ENCODE measurements at places on chromosomes 6 and 20. TPM values are rescaled to one million over a fixed set of nuclear protein-coding genes. Genes with fewer than 3 reads are reported as not detected.
A peak's percentile ranks its signal among the peaks of the same experiment; 100 is the strongest.

- H3K36me3 ChIP-seq = no peaks in the 10 kb centered on the region
- no peaks in the 10 kb centered on the region for H3K27me3 ChIP-seq
- H3K27ac ChIP-seq = no peak overlapping the region
- DNase-seq = no peak
Measured at GRCh38 chr20:38278763-38279162, 18.2 kb upstream of the KIAA1755 start.

- peak overlapping the region; percentile 24 for H3K27ac ChIP-seq
- H3K4me3 ChIP-seq = no peak overlapping the region
- H3K4me1 ChIP-seq = peaks cover 21% of the 10 kb centered on the region
- no peaks in the 10 kb centered on the region for H3K27me3 ChIP-seq
- peak; percentile 89 for DNase-seq
Measured at GRCh38 chr6:82331031-82331773, 32.4 kb upstream of the TPBG start.

DNA sequence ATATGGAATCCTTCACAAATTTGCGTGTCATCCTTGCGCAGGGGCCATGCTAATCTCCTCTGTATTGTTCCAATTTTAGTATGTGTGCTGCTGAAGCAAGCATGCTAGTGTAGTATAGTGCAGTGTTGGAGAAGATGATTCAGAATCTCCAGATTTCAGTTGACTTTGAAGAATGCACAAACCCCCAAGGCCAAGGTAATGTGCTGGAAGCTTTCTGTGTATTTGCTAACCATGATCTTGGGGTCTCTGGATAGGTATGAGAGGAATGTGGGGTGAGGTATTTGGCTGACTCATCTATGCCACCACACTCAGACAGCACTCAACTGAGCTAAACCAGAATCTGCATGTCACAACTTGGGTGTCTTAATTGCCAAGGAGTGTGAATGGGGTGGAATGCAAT lies 42.6 kb upstream of the DEK start:
- peak; percentile 72 for DNase-seq
- peaks cover 7% of the 10 kb centered on the region for H3K4me1 ChIP-seq
- H3K4me3 ChIP-seq = no peak overlapping the region
- no peak overlapping the region for H3K27ac ChIP-seq
- H3K27me3 ChIP-seq = no peaks in the 10 kb centered on the region

DNA sequence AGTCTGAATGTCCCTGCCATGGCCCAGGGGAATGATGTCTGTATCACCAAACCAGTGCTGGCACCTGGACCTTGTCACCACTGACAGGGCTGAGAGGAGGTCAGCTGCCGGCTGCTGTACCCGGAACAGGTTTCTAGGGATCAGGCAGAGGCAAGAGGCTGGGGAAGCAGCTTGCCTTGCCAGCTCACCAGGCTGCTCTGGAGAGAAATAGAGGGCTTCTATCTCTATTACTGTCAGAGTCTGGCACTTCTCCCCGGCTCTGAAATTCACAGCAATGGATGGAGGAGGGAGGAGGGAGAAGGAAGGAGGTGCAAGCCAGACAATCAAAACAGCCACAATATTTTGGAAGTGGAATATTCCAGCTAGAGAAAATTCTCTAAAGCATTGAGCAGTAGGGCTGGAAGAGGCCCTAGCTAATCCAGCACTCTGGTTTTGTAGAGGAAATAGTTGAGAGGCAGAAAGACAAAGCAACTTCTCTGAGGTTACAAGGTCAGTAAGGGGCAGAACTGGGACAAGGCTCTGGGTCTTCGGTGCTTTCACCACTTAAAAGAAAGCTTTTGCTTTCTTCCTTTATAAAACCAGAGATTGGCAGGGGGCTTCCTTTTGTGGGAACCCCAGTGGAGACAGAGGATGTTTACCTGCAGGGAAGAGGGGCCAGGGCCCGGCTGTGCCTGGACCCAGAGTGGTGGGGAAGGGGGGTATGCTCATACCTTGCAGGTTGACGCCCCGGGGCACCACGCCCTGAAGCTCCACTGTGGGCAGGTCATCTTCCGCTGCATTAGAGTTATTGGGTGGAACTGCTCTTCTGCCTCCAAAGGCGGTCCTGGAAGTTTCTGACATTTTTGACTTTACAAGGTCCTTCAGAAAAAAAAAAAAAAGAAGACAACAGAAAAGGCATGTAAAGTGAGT lies 2.4 kb downstream of the F13A1 start:
- no peak overlapping the region for H3K4me3 ChIP-seq
- H3K27ac ChIP-seq = no peak overlapping the region
- H3K36me3 ChIP-seq = no peaks in the 10 kb centered on the region
- H3K4me1 ChIP-seq = no peaks in the 10 kb centered on the region

DNA sequence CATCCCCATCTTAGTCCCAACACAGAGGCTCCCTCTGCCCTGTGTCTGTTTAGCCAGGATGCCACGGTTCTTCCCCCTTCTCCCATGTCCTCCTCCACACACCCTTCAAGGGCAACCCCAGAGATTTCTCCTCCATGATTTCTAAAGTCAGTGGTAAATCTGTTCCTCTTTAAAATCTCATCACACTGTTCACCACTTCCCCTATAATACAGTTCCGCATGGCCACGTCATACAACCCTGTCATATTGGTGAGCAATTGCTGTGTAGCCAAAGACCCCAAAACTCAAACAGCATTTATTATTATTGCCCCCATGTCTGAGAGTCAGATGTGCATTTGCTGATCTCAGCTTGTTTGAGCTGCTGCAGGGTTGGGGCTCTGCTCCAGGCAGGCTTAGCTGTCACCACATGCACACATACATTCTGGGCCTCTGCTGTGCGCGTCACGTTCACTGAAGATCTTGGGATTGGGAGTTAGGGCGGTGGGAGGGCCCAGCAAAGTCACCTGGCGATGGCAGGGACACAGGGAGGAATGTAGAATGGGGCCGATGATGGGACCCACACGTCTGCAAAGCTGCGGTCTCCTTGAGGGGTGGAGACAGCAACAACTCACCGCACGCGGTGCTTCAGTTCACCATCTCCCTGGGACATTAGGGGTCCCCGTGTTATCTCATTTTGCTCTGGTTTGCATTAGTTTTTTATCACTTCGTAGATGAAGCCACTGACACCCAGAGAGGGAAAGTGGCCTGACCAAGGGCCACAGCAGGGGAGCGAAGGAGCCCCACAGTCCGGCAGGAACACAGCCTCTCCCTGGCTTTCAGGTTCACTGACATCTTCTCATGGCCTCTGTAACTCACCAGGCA lies 36.9 kb upstream of the CD93 start:
- no peaks in the 10 kb centered on the region for H3K36me3 ChIP-seq
- no peak overlapping the region for H3K27ac ChIP-seq
- no peak for DNase-seq
- H3K27me3 ChIP-seq = no peaks in the 10 kb centered on the region
- peaks cover 19% of the 10 kb centered on the region for H3K4me1 ChIP-seq
- no peak overlapping the region for H3K4me3 ChIP-seq

DNA sequence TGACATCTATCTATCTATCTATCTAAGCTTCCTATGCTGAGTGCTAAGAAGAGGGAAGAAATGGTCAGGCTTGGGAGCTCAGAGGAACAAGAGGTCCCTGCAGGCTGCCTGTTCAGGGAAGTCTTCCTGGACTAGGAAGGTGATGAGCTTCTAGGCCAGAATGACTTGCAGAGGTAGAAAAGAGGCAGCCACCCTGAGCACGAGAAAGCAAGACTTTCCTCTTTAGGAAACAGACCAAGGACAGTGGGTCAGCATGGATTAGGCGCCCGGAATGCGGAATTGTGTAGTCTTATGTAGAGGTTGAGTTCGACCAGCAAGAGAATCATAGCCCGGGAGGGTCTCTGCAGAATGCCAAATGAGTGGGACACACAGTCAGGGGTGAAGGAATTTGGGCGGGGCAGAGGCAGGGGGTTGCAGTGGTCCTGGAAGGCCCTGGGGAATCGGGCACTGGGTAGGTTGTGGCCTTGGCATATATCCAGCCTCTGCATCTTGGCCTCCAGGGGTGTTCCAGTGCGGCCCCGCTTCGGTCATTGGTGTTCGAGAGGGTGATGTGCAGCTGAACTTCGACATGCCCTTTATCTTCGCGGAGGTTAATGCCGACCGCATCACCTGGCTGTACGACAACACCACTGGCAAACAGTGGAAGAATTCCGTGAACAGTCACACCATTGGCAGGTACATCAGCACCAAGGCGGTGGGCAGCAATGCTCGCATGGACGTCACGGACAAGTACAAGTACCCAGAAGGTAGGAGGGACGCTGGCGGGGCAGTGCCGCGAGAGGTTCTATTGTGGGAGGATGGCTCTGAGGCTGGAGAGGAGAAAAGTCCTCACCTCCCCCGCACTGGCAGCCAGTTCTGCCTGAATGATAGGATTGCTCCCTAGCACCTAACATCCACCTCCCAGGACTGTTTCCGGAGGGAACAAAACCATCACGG lies 32.1 kb downstream of the TGM3 start:
- H3K4me3 ChIP-seq = no peak overlapping the region
- H3K36me3 ChIP-seq = no peaks in the 10 kb centered on the region
- no peaks in the 10 kb centered on the region for H3K27me3 ChIP-seq
- H3K4me1 ChIP-seq = peaks cover 13% of the 10 kb centered on the region
- DNase-seq = no peak

- no peak overlapping the region for H3K4me3 ChIP-seq
- H3K4me1 ChIP-seq = no peaks in the 10 kb centered on the region
- H3K27me3 ChIP-seq = peaks cover 89% of the 10 kb centered on the region
- no peak overlapping the region for H3K27ac ChIP-seq
Measured at GRCh38 chr20:49468412-49468811, 14.1 kb downstream of the KCNB1 start.

DNA sequence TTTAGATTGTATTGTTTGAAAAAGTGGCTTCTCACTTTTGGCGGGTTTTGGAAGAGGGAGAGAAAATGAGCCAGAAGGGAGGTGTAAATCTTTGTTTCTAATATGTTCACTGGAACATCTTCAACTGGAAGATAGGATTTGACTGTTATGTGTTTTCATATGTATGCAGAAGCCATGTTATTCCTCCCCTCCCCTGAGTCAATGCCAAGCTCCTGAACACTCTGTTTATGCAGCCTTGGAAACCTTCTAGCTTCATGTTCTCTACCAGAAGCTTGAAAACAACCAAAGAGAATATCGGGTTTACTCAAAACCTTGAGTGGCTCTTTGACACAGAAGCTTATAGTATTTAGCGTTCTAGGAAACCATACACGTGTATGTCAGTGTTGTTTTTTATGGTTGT lies 279.1 kb downstream of the PRL start:
- H3K4me3 ChIP-seq = no peak overlapping the region
- no peaks in the 10 kb centered on the region for H3K36me3 ChIP-seq
- H3K4me1 ChIP-seq = no peaks in the 10 kb centered on the region
- DNase-seq = no peak

DNA sequence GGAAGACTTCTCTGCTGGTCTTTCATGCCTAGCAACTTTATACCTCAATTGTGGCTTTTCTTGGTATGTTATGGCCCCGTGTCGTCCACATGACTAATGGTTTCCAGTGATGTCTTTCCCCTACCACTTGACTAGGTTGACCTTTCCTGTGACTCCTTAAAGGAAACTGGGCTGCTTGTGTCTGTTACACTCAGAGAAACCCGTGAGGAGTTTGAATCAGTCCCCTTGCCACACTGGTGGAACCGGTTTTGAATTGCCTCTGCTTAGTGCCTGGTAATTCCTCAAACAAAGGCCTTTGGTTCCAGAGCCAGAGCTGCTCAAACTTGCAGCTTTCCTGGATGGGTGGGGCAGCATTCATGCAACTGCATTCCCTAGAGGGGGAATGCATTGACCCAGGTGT lies 21.9 kb downstream of the ECT2L start:
- H3K4me1 ChIP-seq = peaks cover 51% of the 10 kb centered on the region
- peak overlapping the region; percentile 15 for H3K4me3 ChIP-seq
- no peaks in the 10 kb centered on the region for H3K36me3 ChIP-seq
- H3K27ac ChIP-seq = peak overlapping the region; percentile 93
- no peaks in the 10 kb centered on the region for H3K27me3 ChIP-seq
- DNase-seq = peak; percentile 87

- no peaks in the 10 kb centered on the region for H3K27me3 ChIP-seq
- H3K27ac ChIP-seq = no peak overlapping the region
- H3K4me1 ChIP-seq = peaks cover 41% of the 10 kb centered on the region
- DNase-seq = no peak
- no peaks in the 10 kb centered on the region for H3K36me3 ChIP-seq
Measured at GRCh38 chr20:62705627-62706026, 3.0 kb upstream of the NTSR1 start.

DNA sequence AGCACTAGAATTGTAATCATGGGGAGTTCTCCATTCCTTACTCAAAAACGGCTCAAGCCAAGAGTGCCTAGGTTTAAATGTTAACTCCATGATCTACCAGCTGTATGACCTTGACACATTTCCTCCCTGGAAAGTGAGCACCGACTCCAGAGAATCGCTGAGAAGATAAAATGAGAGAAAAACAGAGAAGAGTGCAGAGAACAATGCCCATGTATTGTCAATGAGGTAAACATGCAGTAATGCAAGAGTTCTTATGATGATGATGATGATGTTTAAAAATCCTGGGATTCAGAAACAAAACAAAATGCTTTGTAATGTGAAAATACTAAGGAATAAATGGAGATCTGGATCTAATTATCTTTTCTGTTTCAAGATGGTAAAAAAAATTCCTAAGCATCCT lies 64.8 kb upstream of the BEND6 start:
- no peak overlapping the region for H3K4me3 ChIP-seq
- H3K4me1 ChIP-seq = peaks cover 24% of the 10 kb centered on the region
- H3K27ac ChIP-seq = peak overlapping the region; percentile 92
- no peak for DNase-seq
- H3K27me3 ChIP-seq = no peaks in the 10 kb centered on the region
- H3K36me3 ChIP-seq = no peaks in the 10 kb centered on the region

DNA sequence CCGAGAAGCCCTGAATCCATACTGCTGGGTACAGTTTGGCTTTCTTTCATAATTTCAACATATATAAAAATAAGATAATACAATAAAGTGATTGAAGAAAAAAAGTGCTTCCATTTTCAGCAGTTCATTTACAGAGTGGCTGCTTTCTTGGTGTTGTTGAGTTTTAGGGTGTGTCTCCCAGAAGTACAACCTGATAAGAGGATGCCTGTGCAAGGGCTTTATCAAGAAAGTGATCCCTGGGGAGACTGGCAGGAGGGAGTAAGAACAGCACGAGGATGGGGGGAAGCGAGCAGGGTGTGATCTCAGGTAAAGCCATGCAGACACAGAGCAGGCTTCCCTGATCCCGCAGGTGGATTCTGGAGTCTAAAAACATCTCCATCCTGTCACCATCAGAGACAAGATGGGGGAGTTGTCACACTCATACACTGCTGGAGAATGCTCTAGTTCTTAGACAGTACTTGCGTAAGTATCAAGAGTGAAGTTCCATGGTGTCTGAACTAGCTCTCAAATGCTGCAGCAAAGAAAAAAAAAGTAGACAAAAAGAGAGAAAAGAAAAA lies 395.9 kb downstream of the CDH26 start:
- no peaks in the 10 kb centered on the region for H3K36me3 ChIP-seq
- H3K4me1 ChIP-seq = no peaks in the 10 kb centered on the region
- H3K27me3 ChIP-seq = peaks cover 63% of the 10 kb centered on the region
- no peak overlapping the region for H3K27ac ChIP-seq
- DNase-seq = no peak

GRCh38 chr6:152804150-152804549 lies 53.6 kb downstream of the VIP start:
- no peak for DNase-seq
- no peak overlapping the region for H3K4me3 ChIP-seq
- no peaks in the 10 kb centered on the region for H3K36me3 ChIP-seq
- no peaks in the 10 kb centered on the region for H3K4me1 ChIP-seq

POU5F1 gene
- total RNA-seq = 1.4 TPM

DHX16 gene
- total RNA-seq = 42.1 TPM
